ENCODE measurements at places on chromosomes 7 and 10. TPM values are rescaled to one million over a fixed set of nuclear protein-coding genes. Genes with fewer than 3 reads are reported as not detected.

PRSS37 gene
- total RNA-seq: not detected

C7orf33 gene
- not detected for total RNA-seq

SFTPA2 gene
- not detected for total RNA-seq

CCDC172 gene
- not detected for total RNA-seq

SYNPO2L gene
- total RNA-seq: 0.43 TPM

IL2RA gene
- not detected for total RNA-seq

ARPC1B gene
- total RNA-seq: 536 TPM

ENTPD1 gene
- not detected for total RNA-seq

PKD2L1 gene
- not detected for total RNA-seq

MAD1L1 gene
- total RNA-seq: 37.2 TPM

PPA1 gene
- total RNA-seq: 256 TPM

GPR146 gene
- 0.14 TPM for total RNA-seq

PRF1 gene
- total RNA-seq: not detected

DENND2A gene
- total RNA-seq: 0.44 TPM

HOXA7 gene
- total RNA-seq: 0.44 TPM

HOXA9 gene
- 14.2 TPM for total RNA-seq

IFIT2 gene
- total RNA-seq: 2.7 TPM

All from placental pericyte (primary cell).